ENCODE measurements at places on chromosomes 3 and 15.

- DNase-seq = no peak
These were observed 309.7 kb downstream of the LSAMP start for GRCh38 chr3:116135457-116136085.

GRCh38 chr15:99253381-99254090 is 2.3 kb downstream of the LRRC28 start:
- no peak for DNase-seq

DNA sequence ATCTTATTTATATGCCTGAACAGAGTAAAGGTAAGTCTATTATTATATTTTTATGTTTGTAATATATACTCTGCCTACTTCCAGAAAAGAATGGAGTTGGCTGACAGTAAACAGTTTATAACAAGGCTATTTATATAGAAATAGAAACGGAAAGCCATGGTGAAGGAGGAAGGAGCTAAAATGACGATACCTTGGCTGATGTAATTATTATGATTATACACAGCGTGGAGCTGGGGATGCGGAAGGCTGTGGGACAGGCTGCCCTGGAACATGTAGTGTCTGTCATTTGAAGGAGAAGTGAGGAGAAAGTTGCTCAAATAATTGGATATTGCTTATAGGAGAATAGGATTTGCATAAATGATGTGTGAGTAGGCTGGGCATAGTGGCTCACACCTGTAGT is 37.8 kb downstream of the CEMIP start:
- no peak for DNase-seq

- no peak for DNase-seq
These were observed 43.0 kb downstream of the VGLL4 start for GRCh38 chr3:11600501-11601282.

GRCh38 chr3:190486533-190486864 is 27.4 kb upstream of the IL1RAP start:
- DNase-seq = no peak

GRCh38 chr3:138399766-138400165 is 34.6 kb upstream of the ESYT3 start:
- DNase-seq = no peak

- no peak for DNase-seq
These were observed 63.0 kb downstream of the CHSY1 start for GRCh38 chr15:101188637-101189408.

GRCh38 chr3:85706130-85706529 is 747.3 kb downstream of the CADM2 start:
- no peak for DNase-seq

- no peak for DNase-seq
These were observed 223.2 kb upstream of the THBS1 start for GRCh38 chr15:39357480-39358268.

GRCh38 chr3:79019137-79019923 is 748.5 kb downstream of the ROBO1 start:
- DNase-seq = no peak

DNA sequence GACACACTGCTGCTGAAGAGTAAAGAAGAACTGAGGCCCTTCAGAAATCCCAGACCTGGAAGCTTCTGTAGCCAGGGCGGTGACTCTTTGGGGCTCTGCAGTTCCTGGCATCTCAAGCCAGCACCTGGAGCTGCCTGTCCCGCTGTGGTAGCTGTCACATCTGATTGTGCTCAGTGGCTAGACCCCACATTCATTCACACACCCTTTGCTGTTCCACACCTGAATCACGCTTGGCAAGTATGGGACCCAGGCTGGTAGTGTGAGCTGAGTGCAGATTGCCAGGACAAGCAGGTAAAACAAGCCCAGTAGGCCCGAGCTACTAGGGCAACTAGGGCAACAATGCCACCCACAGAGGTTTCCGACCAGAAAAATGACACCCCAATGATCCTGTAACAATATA is 218.2 kb downstream of the VGLL3 start:
- no peak for DNase-seq

GRCh38 chr3:51434746-51435327 is 43.8 kb downstream of the RBM15B start:
- peak; percentile 25 for DNase-seq

- DNase-seq = no peak
These were observed 63.6 kb downstream of the CYP11A1 start for GRCh38 chr15:74303741-74304309.

- DNase-seq = no peak
These were observed 12.4 kb downstream of the GNB5 start for GRCh38 chr15:52178765-52179164.

DNA sequence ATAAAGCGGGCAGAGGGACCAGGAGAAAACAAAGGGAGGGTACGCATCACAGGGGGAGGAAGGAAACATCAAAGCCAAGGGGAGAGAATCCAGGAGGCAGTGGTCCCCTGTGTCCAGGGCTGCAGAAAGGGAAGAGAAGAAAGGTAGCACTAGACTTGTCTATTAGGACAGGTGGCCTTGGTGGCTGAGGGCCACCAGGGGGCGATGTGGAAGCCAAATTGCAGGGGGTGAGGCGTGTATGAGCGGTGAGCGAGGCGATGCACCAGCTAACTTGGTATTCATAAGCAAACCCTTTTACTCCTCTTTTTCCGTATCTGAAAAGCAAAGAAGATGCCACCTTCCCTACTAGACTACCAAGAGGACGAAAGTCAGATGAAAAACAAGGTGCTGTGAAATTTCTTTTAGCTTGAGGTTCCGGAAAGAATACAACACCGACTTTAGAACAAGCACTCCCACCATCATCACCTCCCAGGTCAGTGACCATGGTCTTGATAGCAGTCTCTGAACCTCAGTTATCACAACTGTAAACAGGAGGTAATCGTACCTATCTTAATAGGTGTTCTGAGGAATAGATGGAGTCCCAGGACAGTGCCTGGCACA is 654.4 kb upstream of the ADAMTS9 start:
- DNase-seq = no peak

- DNase-seq = no peak
These were observed 67.4 kb downstream of the CSNK1G1 start for GRCh38 chr15:64288577-64288976.

DNA sequence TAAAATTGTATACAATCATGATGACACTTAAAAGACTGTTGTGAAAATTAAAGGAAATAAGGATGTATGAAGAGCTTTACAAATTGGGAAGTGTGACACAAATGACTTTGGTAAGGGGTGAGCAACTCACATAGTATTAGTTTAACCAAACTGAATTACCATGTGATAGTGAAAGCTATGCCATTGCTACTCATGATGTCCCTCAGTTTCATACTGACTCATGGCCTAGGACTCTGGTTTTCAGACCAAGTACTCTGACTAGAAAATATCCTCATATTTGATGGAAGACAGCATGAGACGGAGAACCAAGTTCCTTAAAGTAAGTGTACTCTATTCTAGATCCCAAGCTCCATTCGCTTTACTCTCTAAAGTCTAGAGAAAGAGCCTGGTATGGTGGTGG is 203.2 kb upstream of the ICE2 start:
- DNase-seq = no peak

GRCh38 chr3:134029734-134030378 is at the start of gene SLCO2A1:
Gene SLCO2A1, minus strand, starts transcription at chr3:134029925. Its CDS starts 123 bp downstream, at chr3:134029802.
- DNase-seq = no peak

DNA sequence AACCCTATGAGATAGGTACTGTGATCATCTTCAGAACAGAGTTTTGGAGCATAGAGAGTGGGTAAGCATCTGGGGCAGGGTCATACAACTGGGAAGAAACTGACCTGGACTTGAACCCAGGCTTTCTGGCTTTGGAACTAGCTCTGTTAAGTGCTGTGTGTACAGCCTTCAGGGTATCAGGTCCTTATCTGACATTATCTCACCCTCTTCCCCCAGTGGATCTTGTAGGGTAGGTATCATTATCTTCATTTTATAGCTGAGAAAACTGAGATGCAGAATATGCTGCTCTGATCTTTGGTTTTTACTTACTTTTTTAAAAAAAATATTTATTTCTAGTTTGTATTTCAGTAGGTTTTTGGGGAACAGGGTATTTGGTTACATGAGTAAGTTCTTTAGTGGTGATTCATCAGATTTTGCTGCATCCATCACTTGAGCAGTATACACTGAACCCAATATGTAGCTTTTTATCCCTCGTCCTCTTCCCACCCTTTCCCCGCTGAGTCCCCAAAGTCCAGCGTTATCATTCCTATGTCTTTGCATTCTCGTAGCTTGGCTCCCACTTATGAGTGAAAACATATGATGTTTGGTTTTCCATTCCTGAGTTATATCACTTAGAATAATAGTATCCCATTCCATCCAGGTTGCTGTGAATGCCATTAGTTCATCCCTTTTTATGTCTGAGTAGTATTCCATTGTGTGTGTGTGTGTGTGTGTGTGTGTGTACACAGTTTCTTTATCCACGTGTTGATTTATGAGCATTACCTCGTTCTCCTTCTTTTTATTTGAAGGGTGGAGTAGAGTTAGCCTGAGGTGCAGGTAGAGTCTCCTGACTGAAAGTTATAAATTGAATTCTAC is 271.2 kb downstream of the PTPRG start:
- DNase-seq = no peak

DNA sequence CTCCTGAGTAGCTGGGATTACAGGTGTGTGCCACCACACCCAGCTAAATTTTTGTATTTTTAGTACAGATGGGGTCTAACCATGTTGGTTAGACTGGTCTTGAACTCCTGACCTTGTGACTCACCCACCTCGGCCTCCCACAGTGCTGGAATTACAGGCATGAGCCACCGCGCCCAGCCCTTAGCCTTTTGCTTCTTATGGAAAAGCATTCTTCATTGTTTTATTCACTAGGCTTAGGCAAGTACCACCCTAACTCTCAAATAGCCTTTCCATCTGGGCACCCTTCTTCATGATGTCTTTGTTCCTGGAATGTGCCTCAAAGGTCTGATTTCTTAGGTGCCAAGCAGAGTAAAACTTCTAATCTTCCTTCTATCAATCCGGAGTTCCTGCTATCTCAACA is 641.8 kb downstream of the FHIT start:
- DNase-seq = no peak

GRCh38 chr15:43514241-43515057 is 3.0 kb upstream of the MAP1A start:
- DNase-seq = peak; percentile 55

- no peak for DNase-seq
These were observed 497.7 kb upstream of the TBL1XR1 start for GRCh38 chr3:177694951-177695350.

GRCh38 chr3:101036213-101036618 is 43.0 kb upstream of the ABI3BP start:
- DNase-seq = no peak

- DNase-seq = no peak
These were observed 85.3 kb upstream of the SLC6A6 start for GRCh38 chr3:14317057-14317553.

- DNase-seq = no peak
These were observed 31.5 kb upstream of the RPS17 start for GRCh38 chr15:82571722-82572222.

DNA sequence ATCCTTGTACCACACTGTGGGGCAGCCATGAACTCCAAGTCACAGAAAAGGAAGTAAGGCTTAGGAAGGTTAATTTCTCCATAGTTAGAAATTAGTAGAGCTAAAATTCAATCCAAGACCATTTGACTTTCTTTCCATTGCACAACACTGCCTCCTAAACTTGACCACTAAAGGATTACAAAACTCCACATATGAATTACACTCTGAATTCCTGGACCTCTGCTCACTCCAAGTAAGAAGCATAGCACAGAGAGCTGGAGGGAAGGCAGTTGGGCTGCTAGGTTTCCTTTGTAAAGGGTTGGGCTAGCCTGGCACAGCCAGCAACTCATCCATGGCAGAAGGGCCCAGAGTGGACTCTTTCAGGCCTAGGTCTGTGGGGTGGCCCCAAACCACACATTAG is 134.4 kb downstream of the MYLK start:
- no peak for DNase-seq

DNA sequence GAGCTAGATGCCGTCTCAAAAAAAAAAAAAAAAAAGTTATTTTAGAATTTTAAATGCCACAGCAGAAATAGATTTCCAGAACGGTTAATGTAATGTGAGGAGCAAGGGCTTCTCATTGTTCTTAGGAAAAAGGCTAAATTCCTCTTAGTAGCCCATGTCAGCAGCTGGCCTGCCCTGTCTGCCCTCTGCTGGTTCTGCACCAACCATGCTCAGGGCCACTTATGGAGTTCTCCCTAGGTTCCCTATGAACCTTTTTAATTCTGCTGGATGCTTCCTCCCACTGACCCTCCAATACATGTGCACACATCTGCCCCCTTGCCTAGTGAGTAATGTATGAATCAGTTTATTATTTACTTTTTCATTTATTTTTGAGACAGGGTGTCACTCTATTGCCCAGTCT is 32.2 kb upstream of the DPPA4 start:
- DNase-seq = no peak

DNA sequence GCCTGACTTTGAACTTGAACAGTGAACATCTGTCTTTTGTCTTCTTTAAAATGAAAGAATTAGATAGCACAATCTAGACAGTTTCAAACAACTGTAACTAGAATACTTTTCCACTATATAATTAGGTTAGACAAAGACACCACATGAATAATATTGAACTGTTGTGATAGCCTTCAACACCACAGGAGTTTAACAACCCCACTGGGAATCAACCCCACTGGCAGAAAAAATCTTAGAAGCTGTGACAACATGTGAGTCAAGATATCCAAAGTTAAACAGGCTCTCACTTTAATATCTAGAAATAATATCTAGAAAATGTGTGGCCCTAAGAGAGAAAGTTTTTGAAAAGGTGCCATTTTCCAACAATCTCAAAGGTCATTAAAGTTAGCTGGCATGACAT is 64.4 kb upstream of the PRICKLE2 start:
- DNase-seq = no peak

DNA sequence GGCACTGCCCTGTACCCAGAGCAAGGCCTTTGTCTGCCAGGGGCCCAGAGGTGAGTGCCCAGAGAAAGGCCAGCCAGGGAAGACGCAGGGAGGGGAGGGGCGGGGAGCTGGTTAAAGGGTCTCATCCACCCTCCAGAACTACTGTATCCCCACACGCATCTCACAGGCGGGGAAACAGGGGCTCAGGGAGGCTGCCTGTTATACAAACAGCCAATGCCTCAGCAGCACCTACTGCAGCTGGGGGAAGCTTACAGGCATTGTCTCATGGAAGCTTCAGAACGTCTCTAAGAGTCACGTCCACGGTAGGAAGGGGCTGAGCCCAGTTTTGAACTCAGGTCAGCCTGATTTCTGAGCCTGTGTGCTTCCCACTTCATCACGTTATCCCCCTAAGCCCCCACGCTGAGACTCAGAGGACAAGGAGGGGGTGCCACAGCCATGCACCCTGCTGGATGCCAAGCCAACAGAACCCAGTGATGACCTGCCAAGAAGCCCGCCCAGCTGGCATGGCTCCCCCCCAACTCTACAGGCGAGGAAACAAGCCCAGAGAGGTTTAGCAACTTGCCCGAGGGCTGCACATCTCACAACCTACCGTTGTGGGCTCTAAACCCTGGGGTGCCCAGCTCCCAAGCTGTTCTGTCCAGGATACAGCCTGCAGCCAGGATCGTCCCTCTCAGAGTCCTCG is 54.5 kb downstream of the IQSEC1 start:
- no peak for DNase-seq

GRCh38 chr15:26260517-26261133 is 397.5 kb upstream of the ATP10A start:
- no peak for DNase-seq

GRCh38 chr15:56088389-56088788 is 95.0 kb upstream of the NEDD4 start:
- no peak for DNase-seq

GRCh38 chr3:20637729-20638128 is 451.7 kb upstream of the SGO1 start:
- DNase-seq = no peak

Data from T-cell (primary cell).